ENCODE measurements at places on chromosomes 11 and 22. TPM values are rescaled to one million over a fixed set of nuclear protein-coding genes. Genes with fewer than 3 reads are reported as not detected.

GAL3ST1 gene
- 8.9 TPM for total RNA-seq

NLRP6 gene
- not detected for total RNA-seq

CATSPER1 gene
- total RNA-seq: not detected

DNA sequence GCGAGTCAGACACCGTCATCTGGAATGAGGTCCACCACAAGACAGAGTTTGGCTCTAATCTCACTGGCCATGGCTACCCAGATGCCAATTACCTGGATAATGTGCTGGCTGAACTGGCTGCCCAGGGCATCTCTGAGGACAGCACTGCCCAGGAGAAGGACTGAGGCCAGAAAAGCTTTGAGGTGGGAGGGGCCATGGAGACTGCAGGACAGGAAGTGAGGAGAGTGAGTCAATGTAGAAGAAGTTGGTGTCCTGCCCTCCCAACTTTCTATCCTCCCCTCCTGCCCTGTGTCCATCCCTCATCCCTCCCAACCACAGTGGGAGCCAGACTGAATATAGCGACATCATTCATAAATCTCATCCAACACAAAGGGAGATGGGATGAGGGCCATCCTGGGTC is 8.0 kb downstream of the MPEG1 start:
- H3K4me3 ChIP-seq: no peak overlapping the region
- H3K27me3 ChIP-seq: no peaks in the 10 kb centered on the region
- DNase-seq: no peak
- peaks cover 15% of the 10 kb centered on the region for H3K36me3 ChIP-seq

DNA sequence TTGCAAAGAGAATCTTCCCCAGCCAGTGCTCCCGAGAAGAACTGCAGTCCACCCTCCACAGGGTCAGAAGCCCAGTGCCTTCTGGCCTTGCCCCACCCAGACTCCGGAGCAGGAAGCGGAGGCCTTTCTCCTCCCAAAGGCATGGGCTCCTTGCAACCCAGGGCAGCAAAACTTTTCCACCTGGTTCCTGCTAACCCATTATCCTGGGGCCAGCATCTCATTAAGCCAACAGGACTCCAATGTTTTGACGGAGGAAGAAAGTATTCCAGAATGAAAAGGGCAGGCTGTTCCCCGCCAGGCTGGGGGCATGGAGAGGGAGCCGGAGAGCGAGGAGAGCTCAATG is 88.1 kb downstream of the RTL6 start:
- no peak overlapping the region for H3K27ac ChIP-seq
- no peak for DNase-seq
- no peak overlapping the region for H3K4me3 ChIP-seq
- no peaks in the 10 kb centered on the region for H3K36me3 ChIP-seq
- H3K4me1 ChIP-seq: no peaks in the 10 kb centered on the region

DNA sequence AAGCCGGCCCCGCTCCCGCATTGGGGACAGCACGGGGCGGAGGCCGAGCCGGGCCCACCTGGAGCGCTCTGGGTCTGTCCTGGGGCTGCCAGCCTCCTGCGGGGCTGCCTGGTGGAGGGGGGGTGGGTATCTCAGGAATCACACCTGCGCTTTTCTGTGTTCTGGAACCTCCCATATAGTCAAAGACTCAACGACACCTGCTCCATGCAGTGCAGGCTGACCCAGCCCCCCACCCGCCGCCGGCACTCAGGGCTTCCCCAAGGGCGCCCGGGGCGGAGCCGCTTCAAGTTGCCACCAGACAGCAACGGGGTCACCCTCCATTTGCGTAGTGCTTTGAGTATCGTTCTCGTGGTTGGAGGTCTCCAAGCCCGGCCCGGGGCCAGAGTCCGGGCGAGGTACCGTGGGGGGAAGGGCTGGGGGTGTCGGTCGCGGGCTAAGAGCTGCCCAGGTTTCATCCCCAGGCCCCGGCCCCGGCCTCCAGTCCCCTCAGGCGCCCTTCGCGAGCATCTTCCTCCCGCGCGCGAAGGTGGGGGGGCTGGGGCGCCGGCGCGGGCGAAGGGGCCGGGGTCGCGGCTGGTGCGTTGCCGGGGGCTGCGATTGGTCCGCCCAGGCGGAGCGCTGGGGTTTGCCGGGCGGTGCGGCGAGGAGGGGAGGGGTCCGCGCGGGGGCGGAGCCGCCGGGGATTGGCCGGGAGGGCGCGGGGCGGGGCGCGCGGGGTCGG is 6.6 kb downstream of the TSPAN4 start:
- H3K36me3 ChIP-seq: no peaks in the 10 kb centered on the region
- no peaks in the 10 kb centered on the region for H3K27me3 ChIP-seq
- H3K4me1 ChIP-seq: peaks cover 37% of the 10 kb centered on the region
- H3K4me3 ChIP-seq: peak overlapping the region; percentile 56
- no peak overlapping the region for H3K27ac ChIP-seq
- DNase-seq: peak; percentile 88
